ENCODE measurements at places on chromosomes 2 and 18.

DNA sequence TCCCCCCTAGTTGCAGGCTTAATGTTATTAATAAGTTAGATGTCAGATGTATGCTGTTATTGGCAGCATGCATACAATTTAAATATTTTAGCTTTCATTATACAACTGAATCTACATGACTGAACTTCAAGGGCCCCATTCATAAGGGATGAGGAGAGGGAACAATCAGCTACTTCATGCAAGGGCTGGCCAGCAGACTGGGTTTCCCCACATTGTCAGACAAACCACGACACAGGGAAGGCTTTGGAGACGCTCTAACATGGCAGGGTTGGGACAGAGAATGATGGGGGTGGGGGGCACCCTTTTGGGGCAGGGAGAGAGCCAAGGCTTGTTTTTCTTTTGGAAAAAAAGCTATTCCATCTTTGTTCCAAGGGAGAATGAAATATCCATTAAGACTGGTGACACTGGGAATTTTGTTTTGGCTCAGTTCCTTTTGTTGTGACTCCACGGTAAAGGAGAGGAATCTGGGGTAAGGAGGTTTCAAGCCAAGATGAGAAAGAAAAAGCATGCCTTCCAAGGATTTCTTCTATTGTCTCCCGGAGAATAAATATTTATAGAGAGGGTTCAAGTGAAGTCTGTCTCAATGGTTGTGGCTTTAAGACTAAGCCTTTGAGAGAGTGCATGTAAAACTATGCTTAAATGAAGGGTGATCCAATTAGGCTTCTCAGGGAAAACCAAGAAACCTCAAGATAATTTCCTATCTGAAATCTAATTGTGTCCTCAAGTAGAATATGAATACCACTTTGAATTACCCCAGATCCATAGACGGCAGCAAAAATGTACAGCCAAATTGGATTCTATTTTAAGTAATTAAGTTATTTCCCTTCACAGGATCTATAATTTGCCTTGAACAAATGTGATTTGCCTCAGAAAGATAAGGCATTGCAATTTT lies 5.4 kb downstream of the CXCR4 start:
- DNase-seq = no peak

DNA sequence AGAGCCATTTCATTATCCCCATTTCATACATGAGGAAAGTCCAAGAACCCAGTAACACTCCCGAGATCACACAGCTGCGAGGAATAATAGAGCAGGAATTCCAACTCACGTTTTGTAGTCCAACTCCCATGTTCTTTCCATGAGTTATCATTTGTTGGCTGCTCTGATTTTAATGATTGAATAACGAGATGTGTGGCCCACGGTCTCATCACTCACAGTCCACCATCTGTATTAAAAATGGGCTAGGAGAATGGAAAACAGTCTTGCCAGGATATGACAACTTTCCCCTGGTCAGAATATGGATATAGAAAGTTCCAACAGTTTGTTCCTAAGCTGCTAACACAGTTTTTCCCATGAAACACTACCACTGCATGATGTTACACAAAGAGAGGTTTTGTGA lies 147.5 kb downstream of the METTL4 start:
- DNase-seq = no peak

- no peak for DNase-seq
Observed at GRCh38 chr2:230541934-230542380, 126.0 kb downstream of the SP100 start.

DNA sequence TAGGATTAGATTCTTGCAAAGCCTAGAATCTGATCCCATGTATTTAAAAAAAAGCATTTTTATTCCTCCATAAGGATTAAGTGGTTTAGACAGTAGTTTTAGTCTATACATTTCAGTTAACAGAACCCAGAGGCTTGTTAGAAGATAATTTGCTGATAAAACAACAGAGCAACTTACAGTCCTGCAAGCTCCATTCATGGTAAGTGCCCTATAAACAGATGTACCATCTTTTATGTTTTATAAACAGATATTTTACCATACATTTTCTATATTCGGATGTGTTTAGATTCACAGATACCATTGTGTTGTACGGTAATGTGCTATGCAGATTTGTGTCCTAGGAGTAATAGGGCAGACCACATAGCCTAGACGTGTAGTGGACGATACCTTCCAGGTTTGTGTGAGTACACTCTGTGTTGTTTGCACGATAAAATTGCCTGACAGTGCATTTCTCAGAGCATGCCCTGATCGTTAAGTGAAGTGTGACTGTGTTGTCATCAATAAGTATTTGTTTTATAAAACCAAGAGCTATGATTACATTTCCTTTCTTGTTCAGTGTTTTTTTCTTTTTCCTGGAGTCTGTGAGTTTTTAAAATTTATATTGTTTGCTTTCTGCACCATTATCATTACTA lies 54.2 kb downstream of the CERS6 start:
- no peak for DNase-seq

GRCh38 chr18:46019936-46020335 lies 52.1 kb downstream of the PSTPIP2 start:
- DNase-seq = no peak

GRCh38 chr2:136021406-136021805 lies 36.0 kb upstream of the DARS1 start:
- no peak for DNase-seq

DNA sequence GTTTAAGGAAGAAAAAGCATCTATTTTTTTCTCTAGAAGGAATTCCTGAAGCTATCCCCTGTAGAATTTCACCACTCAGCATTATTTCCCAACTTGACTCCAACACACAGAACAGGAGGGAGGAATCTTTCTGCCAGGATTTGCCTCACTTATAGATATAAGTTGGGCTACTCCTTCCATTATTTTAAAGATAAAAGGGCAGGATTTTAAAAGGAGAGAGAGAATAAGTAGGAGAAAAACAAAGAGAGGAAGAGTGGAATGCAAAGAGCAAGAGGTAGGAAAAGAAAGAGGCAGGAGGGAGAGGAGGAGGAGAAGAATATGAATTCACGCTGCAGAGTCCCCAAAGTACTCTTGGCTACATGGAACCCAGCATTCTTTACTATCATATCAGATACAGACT lies 182.5 kb downstream of the TCF4 start:
- DNase-seq = no peak

DNA sequence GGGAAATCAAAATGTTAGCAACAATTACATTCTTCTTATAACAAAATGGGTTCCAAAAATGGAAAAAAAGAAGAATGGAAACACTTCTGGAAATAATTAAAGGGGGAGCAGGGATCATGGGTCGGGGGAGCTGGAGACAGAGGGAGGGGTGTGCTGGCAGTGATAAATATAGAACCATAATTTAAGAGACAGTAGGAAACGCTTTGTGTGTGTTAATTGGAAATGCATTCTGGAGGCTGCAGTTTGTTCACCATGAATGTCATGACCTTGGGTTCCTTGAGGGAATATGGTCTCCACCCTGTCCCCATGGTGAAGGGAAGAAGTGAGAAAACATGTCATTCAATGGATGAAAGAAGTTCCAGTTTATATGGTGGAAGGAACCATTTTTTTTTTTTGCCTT lies 540.7 kb downstream of the TNS1 start:
- DNase-seq = no peak

DNA sequence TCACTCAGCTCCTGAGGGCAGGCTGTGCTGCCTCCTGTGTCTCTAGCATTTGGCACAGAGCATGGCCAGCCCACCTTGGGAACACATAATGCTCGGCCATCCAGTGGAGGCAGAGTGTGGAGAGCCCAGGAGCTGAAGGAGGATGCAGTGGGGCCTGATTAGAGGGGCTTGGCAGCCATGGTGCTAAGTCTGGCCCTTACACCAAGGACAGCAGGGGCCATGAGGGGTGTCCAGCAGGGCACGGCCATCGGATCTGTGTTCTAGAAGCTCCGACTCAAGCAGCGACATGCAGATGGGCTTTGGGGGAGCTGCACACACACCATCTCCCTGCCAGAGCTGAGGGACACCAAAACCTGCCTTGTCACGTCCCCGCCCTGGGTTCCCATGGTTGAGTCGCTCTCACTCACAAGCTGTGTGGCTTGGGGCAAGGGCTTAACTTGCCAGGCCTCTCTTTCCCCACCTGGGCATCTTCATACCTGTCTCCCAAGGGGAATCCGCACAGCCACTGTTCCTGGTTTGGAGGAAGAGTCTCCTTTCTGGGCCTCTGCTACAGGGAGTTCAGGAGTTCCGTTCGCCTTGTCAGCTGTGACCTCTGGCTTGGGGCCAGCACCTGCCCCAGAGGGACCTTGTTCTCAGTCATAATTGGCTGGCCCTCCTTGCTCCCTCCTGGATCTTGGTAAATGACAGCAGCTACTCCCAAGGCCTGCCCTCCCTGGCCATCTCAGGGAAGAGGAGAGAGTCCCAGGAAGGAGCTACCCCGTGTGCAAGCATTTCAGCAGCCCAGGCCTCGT lies 1.3 kb upstream of the TOGARAM2 start:
- DNase-seq = no peak

GRCh38 chr2:132274000-132274399 lies 112.2 kb upstream of the ANKRD30BL start:
- DNase-seq = no peak

DNA sequence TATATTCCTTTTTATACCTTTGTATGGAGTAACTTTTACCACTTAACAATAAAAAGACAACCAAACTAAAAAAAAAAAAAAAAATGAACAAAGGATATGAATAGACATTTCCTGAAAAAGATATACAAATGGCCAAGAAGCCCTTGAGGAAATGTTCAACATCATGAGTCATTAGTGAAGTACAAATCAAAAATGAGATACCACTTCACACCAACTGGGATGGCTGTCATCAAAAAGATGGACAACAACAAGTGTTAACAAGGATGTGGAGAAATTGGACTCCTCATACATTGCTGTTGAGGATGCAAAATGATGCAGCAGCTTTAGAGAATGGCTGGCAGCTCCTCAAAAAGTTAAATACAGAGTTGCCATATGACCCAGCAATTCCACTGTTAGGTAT lies 22.6 kb upstream of the SCYGR2 start:
- no peak for DNase-seq

DNA sequence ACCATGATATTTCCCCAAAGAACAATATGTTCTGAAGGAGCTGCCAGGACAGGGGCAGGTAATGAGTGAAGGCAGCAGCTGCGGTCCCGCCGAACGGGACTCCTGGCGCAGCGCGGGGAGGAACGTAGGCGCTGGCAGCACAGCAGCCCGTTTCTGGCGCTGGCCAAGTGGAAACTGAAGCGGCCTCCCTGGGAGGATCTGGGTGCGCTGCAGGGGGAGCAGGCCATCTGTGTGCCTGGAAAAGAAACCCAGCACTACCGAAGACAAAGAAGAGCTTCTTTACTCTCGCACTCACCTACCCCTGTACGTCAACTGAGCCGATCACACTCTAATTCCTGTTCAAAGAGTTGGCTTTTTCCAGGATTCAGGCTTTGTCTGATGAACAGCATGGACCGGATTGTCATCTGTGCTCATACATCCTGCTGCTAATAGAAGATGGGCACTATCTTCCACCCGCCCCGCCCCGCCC lies 11.8 kb downstream of the G6PC2 start:
- DNase-seq = peak; percentile 35

- no peak for DNase-seq
Observed at GRCh38 chr2:182280118-182280517, 146.7 kb downstream of the PDE1A start.

DNA sequence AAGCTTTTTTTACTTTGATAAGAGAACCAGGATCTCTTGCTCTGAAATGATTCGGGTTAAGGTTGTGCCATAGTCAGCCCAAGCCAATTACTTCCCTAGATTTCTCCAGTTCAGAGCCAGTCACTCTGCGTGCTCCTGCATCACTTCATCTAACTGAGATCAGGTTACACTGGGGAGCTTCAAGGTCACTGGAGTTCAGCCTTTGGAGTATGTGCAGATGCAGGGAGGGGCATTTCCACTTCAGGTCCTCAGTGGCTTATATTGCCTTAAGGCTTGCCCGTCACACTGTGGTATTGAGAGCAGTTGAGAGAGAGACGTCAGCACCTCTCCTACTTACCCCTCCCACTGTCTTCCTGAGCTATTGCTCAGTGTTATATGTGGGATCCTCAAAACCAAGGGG lies 317.8 kb downstream of the EPHA4 start:
- DNase-seq = no peak

GRCh38 chr2:176079831-176080539 lies 3.8 kb downstream of the EVX2 start:
- no peak for DNase-seq

DNA sequence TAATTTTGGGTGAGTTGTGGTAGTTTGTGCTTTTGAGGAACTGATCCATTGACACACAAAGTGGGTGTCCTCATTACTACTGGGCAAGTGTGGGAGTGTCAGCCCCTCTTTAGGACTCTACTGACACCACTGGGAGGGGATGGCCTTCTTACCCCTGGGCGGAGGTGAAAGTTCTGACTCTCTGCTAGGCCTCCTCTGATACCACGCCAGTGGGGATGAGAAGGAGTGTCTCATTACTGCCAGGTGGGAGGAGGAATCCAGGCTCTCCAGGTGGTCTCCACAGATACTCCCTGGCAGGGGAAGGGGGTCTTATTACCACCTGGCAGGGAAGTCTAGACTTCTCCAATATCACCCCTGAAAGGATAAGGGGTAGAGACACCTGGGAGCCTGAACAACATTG lies 9.1 kb downstream of the LCLAT1 start:
- no peak for DNase-seq

- DNase-seq = no peak
Observed at GRCh38 chr2:75168186-75168585, 31.1 kb downstream of the TACR1 start.

DNA sequence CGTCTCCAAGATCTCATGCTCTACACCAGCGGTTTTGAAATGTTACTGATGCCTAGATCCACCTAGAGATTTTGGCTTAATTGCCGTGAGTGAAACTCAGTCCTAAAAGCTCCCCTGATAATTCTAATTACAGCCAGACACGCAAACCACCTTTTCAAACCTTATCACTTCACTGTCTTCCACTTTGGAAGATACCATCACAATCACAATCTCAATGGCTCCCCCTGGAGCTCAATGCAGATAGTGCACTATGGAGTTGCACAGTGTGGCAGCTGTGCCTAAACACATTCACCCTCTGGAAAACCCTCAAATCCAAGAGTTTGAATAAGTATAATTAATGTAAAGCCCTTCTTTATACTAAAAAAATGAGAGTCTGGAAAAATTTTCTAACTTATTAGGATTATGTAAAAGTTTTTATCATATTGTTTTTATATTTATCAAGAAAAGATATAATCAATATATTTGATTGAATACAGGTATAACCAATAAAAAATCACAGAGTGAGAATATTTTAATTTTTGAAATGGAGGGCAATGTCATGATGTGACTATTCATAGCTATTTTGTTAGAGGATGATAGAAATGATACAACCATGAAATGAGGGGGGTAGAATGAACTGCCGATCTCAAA lies 102.9 kb upstream of the SLC8A1 start:
- peak; percentile 22 for DNase-seq

Data from pancreas (tissue), 10 donors.